SW480 (cell line): ENCODE measurements at places on chromosomes 13 and 19.

- no peak for DNase-seq
Measured at GRCh38 chr19:17398902-17399527, 5.0 kb upstream of the CCDC194 start.

DNA sequence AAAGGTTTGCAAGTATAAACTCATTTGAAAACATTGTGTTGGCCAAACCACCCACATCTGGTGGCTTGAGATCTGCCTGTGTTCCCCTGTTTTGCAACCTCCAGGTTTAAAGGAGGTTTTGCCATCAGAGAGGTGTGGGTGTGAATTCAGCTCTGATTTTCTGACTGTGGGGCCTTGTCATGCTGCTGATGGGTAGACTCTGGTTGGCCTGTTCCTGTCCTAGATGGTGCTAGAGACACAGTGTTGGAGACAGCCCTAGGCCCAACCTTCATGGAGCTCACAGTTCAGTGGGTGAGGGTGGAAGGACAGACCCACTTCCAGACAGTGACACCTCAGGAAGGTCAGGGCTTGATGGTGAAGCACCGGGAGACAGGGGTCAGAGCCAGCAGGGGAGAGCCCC is 7.5 kb downstream of the RAB4B start:
- DNase-seq: no peak

DNA sequence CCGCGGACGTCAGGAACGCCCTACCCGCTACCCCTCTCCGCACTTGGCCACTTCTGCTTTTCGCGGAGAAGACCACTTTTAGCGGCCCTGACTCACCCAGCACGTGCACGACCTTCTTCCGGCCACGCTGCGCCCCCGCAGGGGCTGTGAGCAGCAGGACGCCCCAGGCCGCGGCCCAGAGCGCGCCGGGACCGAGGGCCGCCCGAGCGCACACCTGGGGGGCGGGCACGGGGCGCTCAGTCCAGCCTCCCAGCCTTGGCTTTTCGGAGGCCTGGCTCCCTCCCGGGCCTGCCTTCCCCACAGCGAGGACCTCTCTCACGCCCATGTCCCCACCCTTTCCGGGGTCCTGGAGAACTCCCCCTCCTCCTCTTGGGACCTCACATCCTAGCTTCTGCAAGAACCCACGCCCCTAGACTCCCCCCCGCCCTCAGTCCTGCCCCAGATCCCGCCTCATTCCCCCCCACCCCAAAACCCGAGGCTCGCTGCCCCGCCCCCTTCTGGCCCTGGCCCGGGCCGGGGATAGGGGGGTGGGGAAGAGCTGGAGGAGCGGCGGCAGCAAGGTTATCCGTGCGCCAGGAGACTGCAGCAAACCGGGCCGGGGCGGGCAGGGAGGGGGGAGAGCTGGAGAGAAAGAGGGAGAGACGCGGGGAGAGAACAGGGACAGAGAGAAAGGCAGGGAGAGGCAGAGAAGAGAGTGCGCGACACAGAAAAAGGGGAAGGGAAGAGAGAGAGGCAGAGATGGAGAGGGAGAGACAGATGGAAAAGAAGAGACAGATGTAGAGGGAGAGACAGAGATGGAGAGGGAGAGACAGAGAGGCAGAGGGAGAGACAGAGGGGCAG is 11.5 kb downstream of the TM6SF2 start:
- DNase-seq: no peak

DNA sequence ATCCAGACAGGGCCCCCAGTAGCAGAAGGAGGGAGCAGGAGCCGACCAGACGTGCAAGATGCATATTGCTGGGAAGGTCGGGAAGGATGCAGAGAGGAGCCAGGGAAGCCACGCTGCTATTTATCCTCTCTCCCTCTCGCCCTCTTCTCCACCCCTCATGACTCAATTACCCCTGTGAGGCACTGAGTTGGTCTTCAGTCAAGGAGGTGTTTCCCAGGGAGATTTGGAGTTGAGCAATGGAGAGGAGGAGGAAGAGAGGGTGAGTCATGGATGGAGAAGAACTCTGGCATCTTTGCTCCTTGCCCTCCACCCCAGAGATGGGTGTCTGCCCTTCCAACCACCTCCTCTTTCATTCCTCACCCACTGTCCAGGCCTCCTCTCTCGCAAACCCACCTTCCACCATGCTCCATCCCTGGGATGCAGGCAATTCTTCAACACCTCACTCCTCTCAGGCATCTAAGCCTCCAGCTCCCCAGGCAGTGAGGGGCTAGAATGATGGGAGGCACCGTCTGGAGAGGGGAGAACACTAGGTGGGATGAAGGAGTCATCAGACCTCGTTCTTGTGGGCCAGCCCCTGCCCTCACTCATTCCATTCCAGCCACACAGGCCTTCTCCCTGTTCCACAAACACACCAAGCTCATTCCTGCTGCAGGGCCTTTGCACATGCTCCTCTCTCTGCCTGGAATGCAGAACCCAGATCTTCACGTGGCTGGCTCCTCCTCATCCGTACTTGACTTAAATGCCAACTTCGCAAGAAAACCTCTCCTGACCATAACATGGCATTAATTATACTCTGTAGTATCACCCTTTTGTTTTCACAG is at the start of gene SBSN:
Gene SBSN, minus strand, starts transcription at position 94 of the 821 bp plus-strand sequence. Its CDS starts 30 bp downstream, at position 64.
- no peak for DNase-seq

- DNase-seq: no peak
Measured at GRCh38 chr19:9354651-9355050, 8.2 kb upstream of the ZNF177 start.

DNA sequence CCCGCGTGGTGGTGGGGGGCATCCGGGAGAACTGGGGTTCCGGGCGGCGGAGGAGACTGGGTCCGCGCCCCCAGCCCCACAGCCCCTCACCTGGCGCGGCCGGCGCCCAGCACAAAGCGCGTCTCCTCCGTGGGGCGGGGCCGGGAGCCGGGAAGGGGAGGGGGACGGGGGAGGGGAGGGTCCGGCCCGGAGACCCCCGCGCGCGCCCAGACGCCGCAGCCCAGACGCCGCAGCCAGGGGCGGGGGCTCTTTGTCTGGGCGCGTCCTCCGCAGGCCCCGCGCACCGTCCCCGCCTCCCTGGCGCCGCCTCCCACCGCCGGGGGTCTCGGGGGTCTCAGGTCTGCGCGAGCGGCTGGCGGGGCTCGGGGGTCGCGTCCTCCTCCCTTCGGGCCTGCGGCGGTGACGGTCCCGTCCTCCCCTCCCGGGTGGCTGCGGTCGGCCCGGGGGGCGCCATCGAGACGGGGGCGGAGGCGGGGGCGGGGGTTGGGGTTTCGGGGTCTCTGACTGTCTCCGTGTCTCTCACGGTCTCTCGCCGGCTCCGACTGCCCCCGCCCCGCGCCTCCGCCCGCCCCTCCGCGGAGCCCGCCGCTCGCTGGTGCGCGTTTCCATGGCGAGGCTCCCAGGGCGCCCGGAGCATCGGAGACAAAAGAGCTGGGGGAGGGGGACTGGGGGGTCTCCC is at the start of gene PLPPR3:
Gene PLPPR3, minus strand, starts transcription at position 131 of the 679 bp plus-strand sequence. CDS start 396 bp downstream, outside the sequence.
- DNase-seq: no peak

DNA sequence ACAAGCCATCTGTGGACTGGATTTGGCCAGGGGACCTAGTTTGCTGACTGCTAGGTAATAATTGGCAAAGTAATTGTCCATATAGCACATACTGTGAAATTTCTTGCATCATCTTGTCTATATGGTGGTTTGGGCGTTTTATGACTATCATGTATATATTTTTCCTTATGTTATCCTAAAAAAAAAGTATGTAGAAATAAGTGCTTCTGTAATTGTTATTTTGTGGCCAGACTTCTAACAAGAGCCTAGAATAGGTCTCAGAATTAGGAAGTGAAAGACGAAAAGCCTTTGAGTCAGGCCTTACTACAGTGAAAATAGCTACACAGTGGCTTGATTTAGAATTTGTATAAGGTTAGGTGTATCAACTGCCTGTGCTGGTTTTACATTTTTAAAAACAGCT is 4.2 kb downstream of the FNDC3A start:
- no peak for DNase-seq

GRCh38 chr19:31135841-31136240 is 213.4 kb downstream of the TSHZ3 start:
- DNase-seq: no peak

DNA sequence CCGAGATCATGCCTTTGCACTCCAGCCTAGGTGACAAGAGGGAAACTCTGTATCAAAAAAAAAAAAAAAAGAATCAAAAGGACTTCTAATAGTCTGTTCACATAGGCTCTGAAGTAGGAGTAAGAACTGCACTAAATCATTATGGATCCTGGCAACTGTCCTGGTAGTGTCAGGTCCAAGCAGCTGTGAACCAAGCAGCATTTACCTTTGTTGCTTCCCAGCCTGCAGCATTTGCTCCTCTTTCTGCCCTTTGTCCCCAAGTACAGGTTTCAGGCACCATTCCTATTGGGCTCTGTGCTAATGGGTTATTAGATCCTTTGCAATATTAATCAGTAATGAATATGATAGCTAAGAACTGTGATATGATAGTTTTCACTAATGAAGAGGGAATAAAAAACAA is 77.4 kb upstream of the NBEA start:
- DNase-seq: no peak

- DNase-seq: no peak
Measured at GRCh38 chr19:7709932-7710460, 8.1 kb upstream of the FCER2 start.

DNA sequence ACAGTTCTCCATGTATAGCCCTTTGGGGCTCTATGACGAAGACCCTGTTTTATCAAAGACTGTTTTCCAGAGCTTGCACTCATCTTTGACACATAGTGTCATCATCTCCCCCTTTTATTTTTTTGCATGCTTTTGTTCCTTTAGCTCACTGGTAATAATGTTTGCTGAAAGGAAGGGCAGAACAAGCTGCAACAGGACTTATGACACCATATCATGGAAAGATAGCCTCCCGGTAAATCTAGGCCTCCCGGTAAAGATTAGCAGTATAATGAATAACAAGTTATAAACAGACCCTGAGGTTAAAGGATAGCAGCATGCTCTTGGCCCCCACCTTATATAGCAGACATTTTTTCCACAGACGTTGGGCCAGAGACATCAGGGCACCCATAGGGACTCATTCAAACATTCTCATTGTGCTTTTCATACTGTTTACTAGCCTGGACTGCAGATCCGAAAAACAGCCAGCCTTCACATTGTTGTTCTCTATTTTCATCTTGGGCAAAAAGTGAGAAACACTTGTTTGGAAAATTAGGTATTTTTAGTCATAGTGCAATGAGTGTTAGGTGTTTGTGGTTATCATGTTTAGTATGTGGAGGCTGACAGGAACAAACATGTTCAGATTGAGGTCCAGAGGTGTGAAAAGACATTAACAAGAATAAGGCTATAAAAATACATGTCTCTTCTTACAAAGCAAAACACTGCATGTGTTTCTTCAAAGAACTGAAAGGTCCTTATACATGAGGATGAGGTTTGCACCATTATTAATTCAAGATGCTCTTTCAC is 136.9 kb upstream of the SPRY2 start:
- DNase-seq: no peak

DNA sequence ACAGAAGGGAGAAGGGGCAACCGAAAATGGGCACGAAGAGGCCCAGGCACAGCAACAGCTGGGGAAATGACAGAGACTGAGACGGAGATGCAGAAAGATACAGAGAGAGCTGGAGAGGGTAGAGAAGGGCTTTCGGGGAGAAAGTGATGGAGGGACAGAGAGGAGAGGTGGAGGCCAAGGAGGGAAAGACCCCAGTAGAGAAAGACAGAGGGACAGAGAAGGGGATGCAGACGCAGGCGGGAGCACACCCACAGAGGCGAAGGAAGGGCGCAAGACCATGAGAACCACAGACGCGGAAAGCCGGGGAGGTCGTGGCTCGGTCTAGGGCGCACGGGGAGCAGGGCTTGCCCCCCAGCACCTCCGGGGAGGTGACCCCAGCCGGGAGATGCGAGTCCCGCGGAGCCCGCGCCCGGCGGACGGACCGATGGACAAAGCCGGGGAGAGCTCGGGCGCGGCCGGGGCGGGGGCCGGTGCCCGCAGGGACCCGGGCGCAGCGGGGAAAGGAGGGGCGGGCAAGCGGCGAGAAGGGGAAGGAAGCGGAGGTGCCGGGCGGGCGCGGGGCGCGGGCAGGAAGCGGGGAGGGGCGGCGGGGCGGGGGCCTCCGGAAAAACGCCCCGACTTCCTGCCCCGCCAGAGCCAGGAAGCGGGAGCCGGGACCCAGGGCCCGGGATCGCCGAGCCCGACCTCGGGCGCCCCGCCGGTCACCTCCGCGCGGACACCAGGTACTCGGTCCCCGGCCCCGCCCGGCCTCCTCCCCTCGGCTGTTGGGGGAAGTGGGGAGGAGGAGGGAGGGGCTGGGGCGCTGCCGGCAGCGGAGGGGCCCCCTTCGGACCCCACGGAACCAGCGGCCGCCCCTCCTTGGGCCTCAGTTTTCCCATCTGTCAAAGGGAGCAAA is at the start of gene ARHGEF1:
Gene ARHGEF1, plus strand, starts transcription at position 617 of the 895 bp plus-strand sequence. CDS start 4,899 bp downstream, outside the sequence.
- no peak for DNase-seq

DNA sequence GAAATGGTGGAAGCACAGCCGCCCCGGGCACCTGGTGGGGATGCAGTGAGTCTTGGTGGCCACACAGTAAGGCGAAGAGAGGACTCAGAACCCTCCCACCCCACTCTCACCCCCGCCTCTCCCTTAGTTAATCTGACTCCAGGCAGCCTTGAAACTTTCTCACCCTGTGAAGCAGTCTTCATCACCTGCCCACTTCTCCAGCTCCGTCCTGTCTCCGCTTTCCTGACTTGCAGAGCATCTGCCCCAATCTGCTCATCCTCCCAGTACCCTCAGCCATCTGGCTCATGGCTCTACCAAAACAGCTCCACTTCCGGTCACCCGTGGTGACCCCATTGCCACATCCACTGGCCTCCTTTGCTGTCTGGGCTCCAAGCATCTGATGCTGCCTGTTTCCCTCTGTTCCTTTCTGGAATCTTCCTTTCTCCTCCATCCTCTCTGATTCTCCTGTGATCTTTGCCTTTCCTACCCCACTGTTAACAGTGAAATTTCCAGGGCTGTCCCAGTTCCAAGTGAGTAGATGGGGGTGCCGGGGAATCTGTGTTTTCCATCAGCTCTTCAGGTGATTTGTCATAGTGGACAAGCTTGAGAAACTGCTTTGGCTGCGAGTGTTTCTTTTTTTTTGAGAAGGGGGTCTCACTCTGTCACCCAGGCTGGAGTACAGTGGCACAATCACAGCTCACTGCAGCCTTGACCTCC is 4.3 kb downstream of the USF2 start:
- DNase-seq: no peak

GRCh38 chr13:33052506-33053280 is 36.5 kb downstream of the KL start:
- no peak for DNase-seq

- no peak for DNase-seq
Measured at GRCh38 chr13:46894568-46894967, 2.3 kb downstream of the HTR2A start.

- peak; percentile 10 for DNase-seq
Measured at GRCh38 chr13:26719356-26719945, 41.1 kb downstream of the GPR12 start.

GRCh38 chr19:33686687-33687480 is 65.1 kb downstream of the CHST8 start:
- DNase-seq: no peak

GRCh38 chr13:19818223-19818842 is 35.6 kb upstream of the PSPC1 start:
- no peak for DNase-seq
